ENCODE measurements at places on chromosomes 11 and 22.
A peak's percentile ranks its signal among the peaks of the same experiment; 100 is the strongest.

DNA sequence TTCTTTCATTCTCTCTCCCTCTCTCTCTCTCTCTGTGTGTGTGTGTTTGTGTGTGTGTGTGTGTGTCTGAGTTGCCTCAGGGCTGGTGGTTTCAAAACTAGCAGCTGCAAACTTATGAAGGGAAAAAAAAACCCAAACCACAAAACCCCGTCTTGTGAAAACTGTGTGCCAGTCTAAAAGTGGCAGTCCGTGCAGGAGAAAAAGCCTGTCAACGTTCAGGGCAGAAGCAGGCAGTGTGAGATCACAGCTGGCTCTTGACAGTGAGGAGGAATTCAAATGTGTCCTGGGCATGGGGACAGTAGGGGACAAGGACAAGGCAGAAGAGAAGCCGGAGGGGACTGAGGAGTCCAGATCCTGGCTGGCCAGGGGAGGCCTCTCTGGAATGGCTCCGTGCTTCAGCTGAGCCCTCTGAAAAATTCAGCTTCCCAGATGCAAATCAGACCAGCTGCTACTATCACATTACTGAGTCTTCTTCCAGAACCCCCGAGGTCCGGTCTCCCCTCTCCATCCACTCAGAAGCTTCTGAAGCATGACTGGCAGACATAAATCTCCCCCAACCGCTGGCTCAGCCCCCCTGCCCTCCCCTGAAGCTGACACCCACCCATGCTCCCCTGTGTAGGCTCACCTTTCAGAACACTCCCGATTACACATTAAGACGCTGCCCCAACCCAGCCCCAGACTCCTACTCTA lies 31.9 kb downstream of the FLI1 start:
- no peak for DNase-seq

- no peak for DNase-seq
These were observed 210.7 kb downstream of the TBC1D22A start for GRCh38 chr22:46972901-46973831.

DNA sequence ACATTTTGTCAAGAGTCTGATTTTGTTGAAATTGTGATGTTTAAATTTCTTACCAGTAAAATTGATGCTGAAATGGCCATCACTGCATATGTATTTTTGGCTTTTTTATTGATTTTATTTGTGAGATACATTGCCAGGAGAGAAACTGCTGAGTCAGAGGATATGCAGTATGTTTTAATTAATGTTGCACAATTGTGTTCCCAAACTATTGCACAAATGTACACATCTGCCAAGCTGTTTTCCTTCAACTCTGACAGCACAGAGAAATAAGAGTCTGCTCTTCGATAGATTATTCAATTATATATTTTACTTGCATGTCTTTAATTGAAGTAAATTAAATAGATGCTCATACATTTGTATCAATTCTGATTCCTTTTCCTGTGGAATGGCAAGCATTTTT lies 640.2 kb upstream of the LUZP2 start:
- DNase-seq: peak; percentile 53

DNA sequence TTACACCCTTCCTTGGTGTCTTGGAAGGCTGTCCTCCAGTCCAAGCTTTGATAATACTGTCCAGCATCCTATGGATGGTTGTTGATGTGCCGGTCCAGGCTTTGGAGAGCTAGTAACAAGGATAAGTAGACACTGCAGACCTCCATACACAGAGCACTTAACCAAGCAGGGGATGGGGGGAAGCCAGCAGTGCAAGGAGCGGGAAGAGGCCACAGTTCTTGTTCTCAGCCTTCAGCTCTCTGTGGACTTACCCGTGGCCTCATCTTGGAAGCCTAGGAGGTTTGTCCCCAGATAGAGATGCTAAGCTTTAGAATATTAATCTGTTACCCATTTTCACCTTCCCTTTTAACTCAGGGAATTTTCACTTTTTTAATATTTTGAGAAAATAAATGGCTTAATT lies 30.9 kb upstream of the ZC3H12C start:
- no peak for DNase-seq

GRCh38 chr11:47056261-47056915 lies 119.8 kb downstream of the CSTPP1 start:
- peak; percentile 48 for DNase-seq

DNA sequence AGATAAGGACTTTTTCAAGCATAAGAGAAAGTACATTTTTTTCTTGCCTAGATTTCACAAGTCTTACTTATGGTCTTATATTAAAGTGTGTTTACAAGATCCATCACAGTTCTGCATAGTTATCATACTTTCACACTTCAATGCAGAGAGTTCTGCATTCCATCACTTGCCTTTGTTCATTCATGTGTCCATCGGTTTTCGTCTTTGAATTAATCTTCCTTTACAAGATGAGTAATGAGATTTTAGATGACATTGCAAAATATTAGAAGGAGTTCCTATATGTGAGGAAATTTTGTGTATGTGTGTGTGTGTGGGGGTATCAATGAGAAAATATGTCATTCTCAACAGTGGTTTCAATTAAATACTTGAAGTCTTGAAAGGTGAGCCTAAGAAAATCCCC lies 98.1 kb upstream of the GUCY1A2 start:
- DNase-seq: peak; percentile 35

DNA sequence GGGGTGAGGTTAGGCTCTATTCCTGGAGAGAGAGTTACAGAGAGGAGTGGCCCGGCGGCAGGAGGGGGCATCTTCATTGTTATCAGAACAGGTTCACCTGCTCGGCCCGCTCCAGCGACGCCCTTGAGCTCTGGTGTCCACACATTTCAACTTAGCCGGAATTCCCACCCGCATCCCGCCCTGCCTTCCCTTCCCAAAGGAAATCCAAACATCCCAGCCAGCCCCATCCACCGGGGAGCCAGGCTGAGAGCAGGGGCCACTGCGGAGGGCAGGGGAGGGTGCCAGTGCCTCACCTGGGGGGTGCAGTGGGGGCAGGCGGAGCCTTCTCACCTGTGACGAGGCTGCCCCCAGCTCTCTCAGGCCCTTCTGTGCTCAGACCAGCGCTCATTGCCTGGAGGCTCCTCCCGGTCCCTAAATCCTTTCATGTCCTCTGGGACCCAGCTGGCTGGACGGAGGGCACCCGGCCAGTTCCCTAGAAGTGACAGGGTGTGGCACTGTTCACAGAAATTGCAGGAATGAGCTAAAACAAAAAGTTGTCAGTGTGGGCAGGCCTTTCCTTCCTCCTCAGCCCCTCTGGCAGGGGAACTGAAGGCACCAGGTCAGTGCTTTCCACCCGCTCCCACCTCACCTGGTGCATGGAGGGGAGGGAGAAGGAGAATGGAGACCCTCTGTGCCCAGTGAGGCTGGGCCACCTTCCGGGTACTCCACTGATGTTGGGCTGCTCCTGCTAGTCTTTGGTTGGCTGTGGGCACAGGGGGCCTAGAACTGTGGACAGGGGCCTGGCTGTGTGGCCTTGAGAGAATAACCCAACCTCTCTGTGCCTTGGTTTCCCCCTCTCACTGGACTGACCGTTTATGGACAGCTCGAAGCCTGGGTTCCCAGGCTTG lies 2.2 kb upstream of the MRGPRG start:
- DNase-seq: no peak

GRCh38 chr22:44542561-44543222 lies 44.7 kb upstream of the RTL6 start:
- DNase-seq: no peak

- no peak for DNase-seq
These were observed 11.8 kb downstream of the DGCR8 start for GRCh38 chr22:20091690-20092476.

DNA sequence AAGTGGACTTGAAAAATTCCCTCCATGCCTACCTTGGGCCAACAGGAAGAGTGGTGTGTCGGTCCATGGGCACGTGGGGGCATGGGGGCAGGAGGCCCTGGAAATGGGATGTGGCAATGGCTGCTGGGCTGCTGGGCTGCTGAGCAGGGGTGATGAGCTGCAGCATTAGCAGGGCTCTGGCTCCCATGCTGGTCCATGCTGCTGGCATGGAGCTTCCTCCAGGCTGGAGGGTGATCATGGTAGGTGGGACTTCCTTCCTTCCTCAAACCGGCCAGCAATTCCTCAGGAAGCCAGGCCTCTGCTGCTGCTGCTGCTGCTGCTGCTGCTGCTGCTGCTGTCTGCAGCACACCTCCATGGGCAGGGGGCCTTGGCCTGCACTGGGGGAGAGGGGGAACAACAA lies 4.3 kb downstream of the RGL4 start:
- DNase-seq: no peak

GRCh38 chr11:61534025-61534932 lies 25.7 kb downstream of the LRRC10B start:
- no peak for DNase-seq

DNA sequence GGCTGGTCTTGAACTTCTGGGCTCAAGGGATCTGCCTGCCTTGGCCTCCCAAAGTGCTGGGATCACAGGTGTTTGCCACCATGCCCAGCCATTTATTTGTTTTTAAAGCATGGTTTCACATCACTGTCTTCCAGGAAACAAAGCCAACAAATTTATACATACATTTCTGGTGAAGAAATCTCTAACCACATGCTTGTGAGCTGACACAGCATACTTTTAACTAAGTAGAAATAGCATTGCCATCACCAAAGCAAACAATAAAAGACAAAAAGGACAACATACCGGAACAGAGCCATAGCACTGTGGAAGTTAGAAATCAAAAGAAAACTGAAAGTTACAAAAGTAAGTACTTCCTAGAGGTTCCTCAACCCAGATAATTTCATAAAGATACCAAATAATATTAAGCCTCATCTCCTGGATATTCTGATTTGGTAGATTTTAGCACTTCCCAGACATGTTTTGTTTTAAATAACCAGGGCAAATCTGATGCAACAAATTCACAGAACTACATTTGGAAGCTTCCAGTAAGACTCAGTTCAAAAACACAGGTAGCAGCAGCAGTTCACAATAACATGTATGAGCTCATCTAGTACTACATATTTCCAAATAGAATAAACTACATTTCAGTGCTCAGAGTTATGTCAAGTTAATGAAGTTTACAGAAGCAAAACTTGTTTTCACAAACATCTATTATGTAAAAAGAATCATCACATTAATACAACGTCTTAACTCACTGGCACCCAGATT lies 70.6 kb downstream of the RRAS2 start:
- DNase-seq: peak; percentile 76

DNA sequence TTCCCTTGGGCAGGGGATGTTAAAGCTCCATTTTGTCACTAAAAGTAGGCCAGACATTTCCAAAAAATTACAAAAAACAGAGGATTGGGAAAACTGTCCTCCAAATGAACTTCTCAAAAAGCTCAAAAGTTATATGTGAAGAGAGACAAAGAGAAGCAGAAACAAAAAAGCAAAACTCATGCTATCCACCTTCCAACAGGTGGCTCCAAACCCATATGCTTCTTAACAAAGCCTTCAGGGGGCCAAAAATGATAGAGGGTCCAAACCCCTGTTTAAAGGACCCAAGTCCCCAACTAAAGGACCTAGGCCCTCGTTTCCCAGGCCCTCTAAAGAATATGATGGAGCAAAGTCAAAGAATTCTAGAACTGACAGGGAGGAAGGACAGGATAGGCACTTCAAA lies 146.7 kb downstream of the AASDHPPT start:
- DNase-seq: no peak

- DNase-seq: no peak
These were observed 806 bp downstream of the ARAP1 start for GRCh38 chr11:72751116-72752087.

- DNase-seq: no peak
These were observed 137.8 kb downstream of the KIRREL3 start for GRCh38 chr11:126862664-126863243.

- DNase-seq: peak; percentile 61
These were observed 292.0 kb downstream of the NTM start for GRCh38 chr11:131662317-131662972.

GRCh38 chr11:120404495-120404894 lies 68.3 kb downstream of the ARHGEF12 start:
- DNase-seq: no peak

- DNase-seq: no peak
These were observed 50.3 kb downstream of the PKNOX2 start for GRCh38 chr11:125214601-125215565.

- DNase-seq: no peak
These were observed 21.5 kb downstream of the TSPAN4 start for GRCh38 chr11:863910-864827.

GRCh38 chr11:2235588-2236326 lies 34.6 kb downstream of the ASCL2 start:
- DNase-seq: no peak

GRCh38 chr11:70048279-70049024 lies 29.7 kb upstream of the ANO1 start:
- no peak for DNase-seq

DNA sequence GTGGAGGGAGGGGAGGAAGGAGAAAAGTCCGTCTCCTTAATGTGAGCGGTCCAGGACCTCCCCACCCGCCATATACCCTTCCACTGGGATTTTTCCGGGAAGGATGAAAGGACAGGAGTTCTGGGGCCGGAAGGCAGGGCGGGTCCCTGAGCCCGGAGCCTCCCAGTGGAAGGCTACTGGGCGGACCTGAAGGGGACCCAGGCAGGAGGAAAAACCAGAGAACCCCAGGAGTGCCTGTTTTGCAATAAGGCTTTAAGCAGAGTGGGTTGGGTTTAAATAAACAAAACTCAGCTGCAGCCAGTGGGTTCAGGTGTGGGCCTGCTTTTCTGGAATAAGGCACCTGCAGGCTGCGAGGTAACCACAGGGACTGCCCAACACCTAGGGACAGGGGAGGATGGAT lies 1.7 kb upstream of the CELSR1 start:
- no peak for DNase-seq

- no peak for DNase-seq
These were observed 23.6 kb downstream of the NPAT start for GRCh38 chr11:108198833-108199232.
